ENCODE measurements at places on chromosomes 1 and 21. TPM values are rescaled to one million over a fixed set of nuclear protein-coding genes. Genes with fewer than 3 reads are reported as not detected.

The CD34 gene
- total RNA-seq = not detected

The GBP3 gene
- total RNA-seq = 9.8 TPM

The S100A7A gene
- not detected for total RNA-seq

The ARHGEF16 gene
- total RNA-seq = 0.21 TPM

The VTCN1 gene
- not detected for total RNA-seq

The FOXD2 gene
- total RNA-seq = 0.13 TPM

The ERO1B gene
- 3.0 TPM for total RNA-seq

The SMIM1 gene
- 0.99 TPM for total RNA-seq

The PRMT2 gene
- total RNA-seq = 58.6 TPM

The BCAN gene
- not detected for total RNA-seq

The CAMSAP2 gene
- total RNA-seq = 2.7 TPM

The ANXA9 gene
- total RNA-seq = 0.15 TPM

The FBXO28 gene
- total RNA-seq = 28.6 TPM

The KCNJ9 gene
- not detected for total RNA-seq

The CELSR2 gene
- total RNA-seq = 3.3 TPM

The MAP3K7CL gene
- 4.3 TPM for total RNA-seq

The CELA3B gene
- total RNA-seq = not detected

The MDM4 gene
- total RNA-seq = 66.4 TPM

All from activated CD8-positive, alpha-beta memory T cell treated with anti-CD3 and anti-CD28 coated beads for 36 hours (primary cell).